NCI-H526 treated with DMSO at 0.1 percent for 48 hours (cell line): ENCODE measurements at places on chromosomes 2 and 18.
A peak's percentile ranks its signal among the peaks of the same experiment; 100 is the strongest.

DNA sequence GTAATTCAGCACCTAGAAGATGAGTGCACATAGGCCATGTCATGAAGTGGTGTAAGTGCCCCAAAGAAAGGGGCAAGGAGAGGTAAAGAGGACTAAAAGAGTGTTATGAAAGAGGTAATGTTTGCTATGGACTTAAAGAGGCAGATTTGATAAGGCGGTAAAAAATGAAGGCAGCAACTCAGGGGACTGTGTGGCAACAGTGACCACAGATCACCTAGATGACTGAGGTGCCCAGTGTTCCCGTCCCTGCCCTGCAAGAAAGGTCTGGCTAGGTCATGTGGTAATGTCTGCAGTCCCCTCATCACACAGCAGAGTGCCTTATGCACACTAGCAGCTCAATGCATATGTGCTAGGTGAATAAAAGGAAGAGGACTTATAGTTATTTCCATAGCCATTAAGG is 356.8 kb downstream of the LRRTM1 start:
- DNase-seq: no peak

- DNase-seq: no peak
Observed at GRCh38 chr2:143068509-143068908, 60.7 kb upstream of the ARHGAP15 start.

DNA sequence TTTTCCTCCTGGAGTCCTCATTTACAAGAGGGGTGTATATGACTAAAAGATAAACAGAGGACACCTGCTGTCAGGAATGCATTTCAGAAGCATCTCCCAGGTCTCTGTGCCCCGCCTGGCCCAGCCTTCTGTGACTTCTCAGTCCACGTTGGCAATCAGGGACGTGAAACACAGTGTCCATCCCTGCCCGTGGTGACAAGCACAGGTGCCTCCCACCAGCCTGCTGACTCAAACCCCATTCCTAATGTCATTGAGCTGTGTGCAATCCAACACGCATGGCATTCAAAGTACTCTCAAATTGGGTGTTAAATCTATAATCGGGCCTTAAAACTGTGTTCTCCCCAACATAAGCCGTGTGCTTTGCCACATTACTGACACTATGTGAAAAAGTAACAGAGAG is 343.2 kb downstream of the EIPR1 start:
- peak; percentile 6 for DNase-seq

- DNase-seq: no peak
Observed at GRCh38 chr2:103780088-103780702, 1018.4 kb downstream of the TMEM182 start.

- DNase-seq: no peak
Observed at GRCh38 chr18:46727177-46727576, 29.7 kb downstream of the ST8SIA5 start.

- DNase-seq: no peak
Observed at GRCh38 chr2:84832772-84833461, 48.0 kb downstream of the TRABD2A start.

DNA sequence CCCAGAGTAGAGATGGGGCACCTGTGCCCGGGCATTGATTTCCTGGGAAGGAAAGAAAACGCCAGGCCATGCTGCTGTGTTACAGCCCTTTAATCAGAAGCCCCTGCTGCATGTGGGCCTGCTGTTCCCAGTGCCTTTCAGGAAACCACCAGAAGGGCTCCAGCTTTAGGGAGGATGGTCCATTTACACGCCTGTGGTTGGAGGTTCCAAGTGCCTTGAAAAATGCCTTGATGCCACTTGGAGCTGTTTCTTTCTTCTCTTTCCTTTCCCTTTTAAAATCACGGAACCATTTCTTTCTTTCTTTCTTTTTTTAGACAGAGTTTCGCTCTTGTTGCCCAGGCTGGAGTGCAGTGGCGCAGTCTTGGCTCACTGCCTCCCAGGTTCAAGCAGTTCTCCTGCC is 60.5 kb downstream of the AGAP1 start:
- no peak for DNase-seq

- peak; percentile 94 for DNase-seq
Observed at GRCh38 chr2:96470109-96470508, 35.0 kb downstream of the NEURL3 start.

GRCh38 chr18:29326214-29326613 is 1149.3 kb upstream of the CDH2 start:
- DNase-seq: no peak

- no peak for DNase-seq
Observed at GRCh38 chr2:239768907-239769553, 256.1 kb downstream of the NDUFA10 start.

- DNase-seq: no peak
Observed at GRCh38 chr18:45670281-45670962, 53.6 kb upstream of the SLC14A1 start.

GRCh38 chr18:78733762-78734613 is 245.6 kb upstream of the SALL3 start:
- DNase-seq: no peak

DNA sequence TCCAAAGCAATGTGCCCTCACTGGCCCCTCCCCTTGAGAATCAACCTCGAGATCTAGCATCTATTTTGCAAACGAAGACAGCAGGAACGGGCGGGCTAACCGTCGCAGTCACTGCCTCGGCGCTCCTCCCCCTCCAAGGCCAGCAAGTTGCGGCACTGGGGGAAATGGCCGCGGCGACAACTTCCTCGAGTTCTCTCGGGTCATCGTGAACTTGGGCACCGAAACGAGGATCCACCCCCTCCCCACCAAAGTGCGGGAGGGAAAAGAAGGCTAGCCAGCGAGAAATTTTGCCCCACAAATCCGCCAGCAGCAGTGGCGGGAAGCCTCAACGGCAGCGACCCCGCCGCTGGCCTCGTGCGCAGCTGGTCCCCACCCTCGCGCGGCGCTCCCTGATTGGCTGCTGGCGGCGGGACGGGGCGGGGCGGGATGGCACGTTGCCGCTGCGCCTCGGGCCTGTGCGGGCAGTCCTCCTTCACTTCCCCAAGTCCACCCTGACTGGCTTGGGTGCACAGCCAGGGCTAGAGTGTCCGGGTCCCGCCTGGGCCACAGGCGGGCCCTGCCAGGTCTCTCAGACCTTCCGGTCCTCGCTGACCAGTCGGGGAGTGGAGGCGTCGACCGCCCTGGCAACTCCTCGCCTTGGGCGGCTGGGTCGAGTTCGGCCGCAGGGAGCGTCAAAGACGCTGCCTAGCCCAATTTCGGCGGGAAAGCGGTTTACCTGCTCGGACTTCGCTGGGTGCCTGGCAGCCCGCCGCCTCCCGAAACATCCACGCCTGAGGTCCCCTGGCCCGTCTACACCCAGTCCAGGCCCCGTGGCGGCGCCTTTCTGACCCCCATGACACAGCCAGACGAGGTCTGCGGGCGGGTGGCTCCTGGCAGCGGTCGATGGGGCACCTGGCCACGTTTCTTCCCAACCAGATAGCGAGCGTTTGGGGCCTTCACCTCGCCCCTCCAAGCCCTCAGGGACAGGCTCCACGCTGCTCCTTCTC is at the start of gene BOLL:
BOLL (minus strand) TSS at position 364 of the 986 bp plus-strand sequence. CDS start 3,469 bp downstream, outside the sequence.
- DNase-seq: no peak

DNA sequence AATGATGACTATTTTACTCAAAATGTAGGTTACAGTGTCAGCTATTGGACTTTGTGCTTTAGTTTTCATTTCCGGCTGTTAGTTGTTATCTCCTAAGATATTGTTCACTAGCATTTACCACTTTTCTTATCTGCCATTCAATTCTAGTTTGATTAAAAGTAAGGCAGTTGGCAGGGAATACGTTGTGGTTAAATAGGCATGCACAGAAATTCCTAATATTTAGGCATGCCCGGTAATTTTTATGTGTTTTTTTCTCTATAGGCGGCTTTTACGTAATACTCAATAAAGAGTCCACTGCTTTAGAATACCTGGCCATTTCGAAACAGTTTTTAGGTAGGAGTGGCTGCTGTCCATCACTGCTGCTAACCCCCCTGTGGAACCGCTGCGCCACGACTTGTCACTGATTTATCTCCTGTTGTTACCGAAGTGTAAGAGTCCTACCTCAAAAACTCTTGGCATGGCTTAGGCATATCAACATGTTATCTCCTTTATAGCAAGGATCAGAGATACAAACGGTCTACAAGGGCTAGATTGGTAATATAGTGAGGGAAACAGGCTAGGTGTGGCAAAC is 39.5 kb downstream of the BABAM2 start:
- DNase-seq: no peak

DNA sequence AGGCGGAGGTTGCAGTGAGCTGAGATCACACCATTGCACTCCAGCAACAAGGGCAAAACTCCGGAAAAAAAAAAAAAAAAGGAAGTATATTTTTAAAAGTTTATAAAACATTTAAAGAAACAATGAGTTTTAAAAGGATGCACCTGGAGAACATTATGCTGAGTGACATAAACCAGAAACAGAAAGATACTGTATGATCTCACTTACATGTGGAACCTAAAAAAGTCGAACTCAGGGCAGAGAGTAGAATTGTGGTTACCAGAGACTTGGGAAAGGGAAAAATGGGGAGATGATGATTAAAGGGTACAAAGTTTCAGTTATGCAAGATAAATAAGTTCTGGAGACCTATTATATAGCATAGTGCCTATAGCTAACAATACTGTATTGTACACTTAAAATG is 52.8 kb upstream of the RTN4 start:
- no peak for DNase-seq

- no peak for DNase-seq
Observed at GRCh38 chr18:73615506-73615905, 532.1 kb downstream of the FBXO15 start.

DNA sequence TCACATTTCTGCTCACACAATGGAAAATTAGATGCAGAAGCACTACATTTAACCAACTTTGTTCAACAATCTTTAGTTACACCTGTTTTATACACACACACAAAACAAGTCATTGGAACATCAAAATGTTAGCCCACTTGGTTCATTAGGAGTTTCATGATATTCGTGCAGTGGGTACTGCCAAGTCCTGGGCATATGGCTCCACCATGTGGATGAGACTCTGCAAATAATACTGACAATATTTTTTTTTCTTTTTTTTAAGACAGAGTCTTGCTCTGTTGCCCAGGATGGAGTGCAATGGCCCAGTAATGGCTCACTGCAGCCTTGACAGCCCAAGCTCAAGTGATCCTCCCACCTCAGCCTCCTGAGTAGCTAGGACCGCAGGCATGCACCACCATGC is 34.5 kb upstream of the GRB14 start:
- no peak for DNase-seq

GRCh38 chr2:181038796-181039195 is 58.4 kb downstream of the UBE2E3 start:
- peak; percentile 22 for DNase-seq

DNA sequence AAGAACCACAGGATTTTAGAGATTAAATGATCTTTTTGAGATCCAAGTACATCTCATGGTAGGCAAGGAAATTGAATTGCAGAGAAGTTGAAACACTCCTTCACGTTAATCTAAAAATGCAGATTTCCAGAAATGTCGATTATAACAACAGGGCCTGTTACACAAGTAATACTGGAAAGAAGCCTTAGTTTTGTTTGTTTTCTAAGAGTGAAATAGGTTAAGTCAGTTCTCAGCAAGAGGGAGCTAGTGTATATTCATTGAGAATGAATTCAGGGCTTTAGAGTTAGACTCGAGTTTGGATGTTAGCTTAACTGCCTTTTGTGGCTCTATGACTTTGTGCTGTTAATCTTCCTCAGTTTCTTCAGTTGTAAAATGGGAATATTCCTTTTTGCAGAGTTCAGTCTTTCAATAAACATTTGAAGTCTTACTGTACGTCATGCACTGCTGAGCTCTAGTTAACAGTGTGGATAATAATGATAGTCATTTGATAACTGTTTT is 926 bp downstream of the NDUFV2 start:
- no peak for DNase-seq

- DNase-seq: no peak
Observed at GRCh38 chr2:88088999-88089398, 21.4 kb downstream of the SMYD1 start.

GRCh38 chr2:147512206-147512605 is 332.6 kb upstream of the ACVR2A start:
- no peak for DNase-seq

- no peak for DNase-seq
Observed at GRCh38 chr2:28487258-28487657, 8.6 kb upstream of the PLB1 start.

DNA sequence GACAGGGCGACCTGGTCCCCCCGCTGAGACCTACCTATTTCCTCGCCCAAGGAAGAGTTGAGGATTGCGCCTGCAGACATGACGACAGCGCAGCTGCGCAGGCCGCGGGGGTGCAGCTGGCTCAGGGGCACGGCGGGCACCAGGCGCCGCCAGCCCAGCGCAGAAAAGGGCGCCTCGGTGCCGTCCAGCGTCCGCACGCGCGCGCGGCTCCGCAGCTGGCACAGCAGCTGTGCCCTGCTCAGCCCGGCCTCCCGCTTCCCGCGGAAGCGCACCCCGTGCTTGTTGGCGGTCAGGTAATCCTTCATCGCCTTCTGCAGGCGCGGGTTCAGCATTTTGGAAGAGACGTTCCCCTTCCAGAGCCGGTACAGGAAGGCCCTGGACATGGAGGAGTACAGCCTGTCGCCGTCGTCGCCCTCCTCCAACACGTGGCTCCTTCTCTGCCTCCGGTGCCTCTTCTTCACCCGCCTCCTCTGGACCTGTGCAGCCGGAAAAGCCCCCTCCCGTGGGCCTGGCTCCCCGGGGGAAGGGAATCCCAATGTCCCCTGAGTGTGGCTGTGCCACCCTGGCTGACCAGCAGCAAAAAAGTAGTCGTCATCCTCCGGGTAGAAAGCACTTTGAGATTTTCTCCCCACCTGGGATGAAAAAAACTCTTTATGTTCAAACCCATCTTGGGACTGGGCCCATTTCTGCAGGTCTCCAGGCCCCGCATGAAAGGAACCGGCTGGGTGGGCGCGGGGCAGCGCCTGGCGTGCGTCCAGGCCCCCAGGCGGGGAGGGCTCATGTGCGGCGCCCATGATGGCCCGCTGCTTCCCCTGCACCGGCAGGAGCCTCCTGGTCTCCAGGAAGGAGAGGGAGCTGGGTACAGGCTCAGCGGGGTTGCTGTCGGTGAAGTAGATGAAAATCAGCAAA is 42.7 kb downstream of the ST6GAL2 start:
- no peak for DNase-seq

DNA sequence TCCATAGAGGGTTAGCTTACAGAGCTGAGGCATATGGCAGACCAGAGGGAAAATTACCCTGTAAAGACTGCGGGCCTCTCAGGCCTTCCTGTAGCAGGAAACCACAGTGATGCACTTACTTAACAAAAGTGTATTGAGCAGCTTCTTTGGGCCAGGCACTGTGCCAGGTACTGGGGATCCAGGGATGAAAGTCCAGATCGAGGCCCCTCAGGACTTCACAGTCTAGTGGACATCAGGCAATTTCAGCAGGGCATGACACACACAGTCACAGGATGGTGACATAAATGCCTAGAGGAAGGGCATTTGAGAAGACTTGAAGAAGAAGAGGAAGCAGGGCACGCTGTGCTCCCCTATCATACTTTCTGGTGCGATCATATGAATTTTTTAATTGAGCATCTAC is 71.7 kb downstream of the MARCO start:
- DNase-seq: no peak

GRCh38 chr2:212730994-212731393 is 192.4 kb upstream of the ERBB4 start:
- DNase-seq: no peak

- no peak for DNase-seq
Observed at GRCh38 chr2:95349568-95350322, 52.6 kb downstream of the KCNIP3 start.

- no peak for DNase-seq
Observed at GRCh38 chr18:71827301-71827700, 716.8 kb downstream of the CBLN2 start.
